ENCODE measurements at places on chromosomes 1 and 21.

DNA sequence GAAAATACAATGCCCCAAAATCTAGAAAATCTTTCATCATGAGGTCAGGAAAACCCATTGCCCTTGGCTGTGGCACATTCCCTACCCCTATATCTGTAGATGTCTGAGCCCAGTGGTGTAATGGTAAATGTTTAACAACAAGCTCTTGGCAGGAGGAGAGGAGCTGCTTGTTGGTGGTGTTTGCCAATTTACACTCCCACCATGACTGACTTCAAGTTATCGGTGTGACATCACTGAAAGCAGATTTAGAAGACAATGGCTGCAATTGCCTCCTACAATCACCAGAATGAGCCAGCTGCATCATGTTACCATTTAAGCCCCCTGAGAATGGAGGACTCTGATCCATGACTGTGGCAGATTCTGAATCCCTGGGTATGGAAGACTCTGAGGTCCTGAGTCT is 70.9 kb downstream of the SDC3 start:
- DNase-seq = no peak

DNA sequence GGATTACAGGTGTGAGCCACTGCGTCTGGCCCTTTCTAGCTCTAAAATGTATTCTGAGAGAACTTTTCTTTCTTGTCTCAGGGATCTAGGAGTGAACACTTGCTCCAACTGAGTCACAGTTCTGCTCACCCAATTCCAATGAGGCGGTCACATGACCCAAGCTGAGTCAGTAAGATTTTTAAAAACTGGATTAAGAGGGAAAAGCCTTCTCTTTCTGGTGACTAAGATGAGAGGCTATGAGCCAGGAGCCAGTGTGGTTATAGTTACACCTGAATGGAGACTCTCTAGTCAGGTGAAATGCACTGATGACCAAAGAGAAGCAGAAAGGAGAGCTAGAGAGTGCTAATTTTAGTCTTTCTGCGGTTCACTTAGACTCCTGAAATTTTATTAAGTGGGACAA is 9.5 kb upstream of the DEPDC1 start:
- DNase-seq = no peak

DNA sequence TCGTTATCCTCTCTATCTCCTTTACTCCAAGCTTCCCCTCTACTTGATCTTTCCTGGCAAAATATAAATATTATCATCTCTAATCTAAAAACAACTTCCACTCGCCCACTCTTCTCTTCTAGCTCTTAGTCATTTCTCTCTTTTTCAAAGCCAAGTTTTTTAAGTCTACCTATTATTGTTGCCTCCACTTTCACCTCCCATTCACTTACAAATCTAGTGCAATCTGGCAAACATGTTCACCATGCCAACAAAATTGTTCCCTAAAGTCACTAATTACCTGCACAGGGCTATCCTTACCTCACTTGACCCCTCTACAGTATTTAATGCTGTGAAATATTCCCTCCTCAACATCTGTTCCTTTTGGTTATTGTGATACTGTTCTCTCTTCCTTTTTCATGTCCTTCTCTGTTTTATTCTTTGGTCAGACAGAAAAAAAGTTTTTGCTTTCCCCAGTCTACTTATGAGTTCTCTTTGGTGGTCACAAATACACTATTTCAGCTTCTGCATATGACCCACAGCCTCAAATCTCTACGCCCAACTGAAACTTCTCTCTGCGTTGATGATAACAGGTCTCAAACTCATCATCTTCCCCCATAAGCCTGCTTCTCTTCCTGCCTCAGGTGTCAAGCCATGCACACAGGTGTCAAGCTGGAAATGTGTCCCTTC is 31.9 kb upstream of the RAP1A start:
- DNase-seq = no peak

DNA sequence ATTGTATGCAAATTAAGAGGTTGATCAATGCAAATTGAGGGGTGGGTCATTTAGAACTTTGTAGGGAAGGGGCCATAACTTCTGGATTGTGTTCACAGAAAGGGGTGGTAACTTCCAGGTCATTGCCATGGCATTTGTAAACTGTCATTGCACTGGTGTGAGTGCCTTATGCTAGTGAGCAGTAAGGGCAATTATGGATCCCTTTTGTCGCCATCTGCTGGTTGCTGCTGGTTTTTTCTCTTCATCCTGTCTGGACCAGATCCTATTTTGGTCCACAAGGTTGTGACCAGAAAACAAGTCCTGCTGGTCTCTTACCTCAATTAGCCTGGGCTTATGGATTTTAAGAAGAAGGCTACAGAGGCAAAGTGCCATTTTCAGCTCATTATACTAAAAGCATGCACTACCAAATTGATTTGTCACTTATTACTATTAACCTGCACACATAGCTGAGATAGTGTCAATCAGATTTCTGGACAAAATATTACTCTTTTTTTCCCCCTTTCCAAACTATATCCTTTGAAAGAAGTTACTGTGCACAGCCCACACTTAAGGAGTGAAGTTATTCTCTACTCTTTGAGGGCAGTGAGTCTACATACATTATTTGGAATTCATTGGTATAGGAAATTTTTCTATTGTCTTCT is 196.2 kb downstream of the ZC3H11B start:
- peak; percentile 66 for DNase-seq

DNA sequence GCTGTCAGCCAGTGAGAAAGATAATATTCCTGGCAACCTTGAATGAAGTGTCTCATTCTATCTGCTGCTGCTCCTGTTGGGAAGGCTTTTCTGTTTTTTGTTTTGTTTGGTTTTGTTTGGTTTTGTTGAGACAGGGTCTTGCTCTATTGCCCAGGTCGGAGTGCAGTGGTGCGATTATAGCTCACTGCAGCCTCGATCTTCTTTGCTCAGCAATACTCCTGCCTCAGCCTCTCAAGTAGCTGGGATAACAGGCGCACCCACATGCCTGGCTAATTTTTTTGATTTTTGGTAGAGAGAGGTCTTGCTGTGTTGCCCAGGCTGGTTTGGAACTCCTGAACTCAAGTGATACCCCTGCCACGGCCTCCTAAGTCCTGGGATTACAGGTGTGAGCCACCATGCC is 37.6 kb downstream of the BTG3 start:
- no peak for DNase-seq

DNA sequence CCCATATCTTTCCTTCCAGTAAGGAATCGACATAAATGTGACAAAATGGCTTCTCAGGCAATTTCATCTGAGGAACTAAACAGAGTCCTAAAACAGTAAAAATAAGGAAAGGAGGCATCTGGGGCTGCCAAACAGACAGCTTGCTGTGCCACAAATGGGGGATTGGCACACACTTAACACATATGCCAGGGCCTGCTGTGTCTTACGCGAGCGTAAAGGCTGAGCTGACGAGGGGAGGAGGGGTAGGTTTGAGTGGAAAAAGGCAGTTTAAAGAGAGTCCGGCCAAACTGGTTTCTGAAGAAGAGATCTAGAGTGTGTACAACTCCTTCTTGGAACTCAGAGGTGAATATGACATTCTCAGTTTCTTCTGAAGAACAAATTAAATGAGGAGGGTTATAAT is 244.1 kb upstream of the MAP1LC3C start:
- no peak for DNase-seq

GRCh38 chr1:97114842-97115241 is 393.3 kb downstream of the PTBP2 start:
- no peak for DNase-seq

- DNase-seq = no peak
Measured at GRCh38 chr1:39757501-39757900, 13.6 kb downstream of the OXCT2 start.

DNA sequence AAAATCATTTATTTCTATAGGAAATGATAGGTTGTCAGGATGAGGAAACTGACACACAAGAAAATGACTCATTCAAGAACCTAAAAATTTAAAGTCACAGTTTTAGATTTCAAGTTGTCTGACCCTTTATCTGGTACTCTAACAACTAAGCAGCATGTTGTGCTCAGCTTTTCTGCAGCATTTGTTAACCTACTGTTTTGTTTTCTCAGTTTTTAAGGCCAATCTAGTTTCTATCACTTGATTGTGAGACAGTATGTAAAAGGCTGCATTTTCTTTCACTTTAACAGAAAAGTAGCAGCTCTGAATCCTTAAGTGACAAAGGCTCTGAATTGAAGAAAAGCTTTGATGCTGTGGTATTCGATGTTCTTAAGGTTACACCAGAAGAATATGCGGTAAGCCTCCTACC is 59.1 kb downstream of the RALGPS2 start:
- DNase-seq = peak; percentile 11

GRCh38 chr1:116356673-116357072 is 16.4 kb upstream of the ATP1A1 start:
- peak; percentile 82 for DNase-seq

GRCh38 chr1:59237900-59238299 is 59.0 kb upstream of the FGGY start:
- peak; percentile 32 for DNase-seq

GRCh38 chr1:202597090-202597761 is 113.0 kb downstream of the SYT2 start:
- DNase-seq = no peak

GRCh38 chr1:225750420-225750819 is 27.2 kb upstream of the SRP9 start:
- no peak for DNase-seq

GRCh38 chr21:44995343-44995941 is 55.6 kb downstream of the SLX9 start:
- DNase-seq = no peak

DNA sequence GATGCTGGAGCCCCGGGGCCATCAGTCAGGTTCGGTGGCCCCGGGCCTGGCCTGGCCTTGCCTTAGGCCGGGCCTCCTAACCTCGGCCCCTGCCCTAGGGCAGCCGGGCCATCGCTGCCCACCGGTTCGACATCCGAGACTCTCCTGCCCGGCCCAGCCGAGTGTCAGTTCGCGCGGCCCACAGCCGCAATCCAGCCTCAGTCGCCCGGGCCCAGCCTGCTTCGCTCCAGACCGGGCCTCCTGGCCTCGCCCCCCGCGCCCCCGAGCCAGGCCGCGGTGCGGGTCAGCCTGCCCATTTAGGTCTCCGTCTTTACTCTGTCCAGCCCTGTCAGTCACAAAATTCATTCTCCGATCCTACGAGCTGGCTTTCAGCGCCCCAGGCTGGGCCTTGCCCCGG is 777 bp downstream of the LRRC41 start:
- peak; percentile 48 for DNase-seq

GRCh38 chr21:33401630-33401992 is 1.6 kb upstream of the IFNGR2 start:
- peak; percentile 69 for DNase-seq

DNA sequence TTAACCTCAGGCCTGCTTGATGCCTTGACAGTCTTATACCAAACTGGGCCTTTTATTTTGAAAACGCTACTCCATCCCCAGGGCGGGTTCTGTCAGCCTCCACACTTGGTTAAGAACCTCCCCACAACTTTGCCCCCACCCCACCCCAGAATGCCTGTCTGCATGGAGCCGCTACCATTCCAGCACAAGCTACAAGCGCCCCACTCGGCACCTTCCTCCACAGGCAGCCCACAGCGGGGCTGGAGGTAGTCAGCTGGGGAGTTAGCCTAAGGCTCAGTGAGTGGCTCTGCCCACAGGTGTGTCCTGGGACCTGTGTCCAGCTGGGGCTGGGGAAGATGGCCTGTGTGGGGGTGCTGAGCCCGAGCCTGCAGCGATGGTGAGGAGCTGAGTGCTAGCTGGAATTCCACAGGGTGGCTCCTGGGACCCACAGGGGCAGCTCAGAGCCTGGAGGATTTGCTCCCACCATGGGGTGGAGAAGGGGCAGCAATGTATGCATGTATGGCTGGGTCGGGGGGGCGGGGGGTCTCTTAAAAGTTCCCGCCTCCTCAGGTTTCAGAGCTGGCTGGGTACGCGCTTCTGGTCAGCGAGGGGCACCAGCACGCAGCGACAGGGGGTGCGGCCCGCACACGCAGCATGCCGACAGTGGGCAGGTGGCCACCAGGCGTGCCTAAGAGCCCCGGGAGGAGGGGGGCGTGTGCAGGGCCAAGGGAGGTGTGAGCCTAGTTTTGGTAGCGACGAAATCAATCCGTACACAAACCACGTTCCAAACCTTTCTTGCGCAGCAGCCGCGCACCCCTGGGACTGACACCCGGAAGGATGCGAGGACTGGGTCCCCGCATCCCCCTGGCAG is 917 bp downstream of the ETNK2 start:
- DNase-seq = no peak

- no peak for DNase-seq
Measured at GRCh38 chr1:24535021-24535424, 20.9 kb upstream of the NCMAP start.

DNA sequence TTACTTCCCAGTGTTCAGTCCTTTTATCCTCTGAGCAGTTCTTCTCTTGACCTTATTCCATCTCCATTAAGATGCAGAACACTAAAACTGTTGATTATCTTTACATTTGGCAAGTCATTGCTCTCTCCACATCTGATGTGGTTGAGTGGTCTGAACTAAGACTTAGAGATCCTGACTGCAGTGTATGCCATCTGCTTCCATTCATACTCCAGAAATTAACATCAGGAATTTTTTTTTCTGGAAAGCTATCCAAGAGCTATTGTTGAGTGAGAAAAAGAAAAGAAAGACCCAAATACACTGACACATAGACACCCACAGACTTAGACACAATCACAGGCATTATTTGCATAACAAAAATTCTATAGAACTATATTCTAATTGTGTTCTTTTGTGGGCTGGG is 3.7 kb upstream of the TRIM62 start:
- DNase-seq = no peak

DNA sequence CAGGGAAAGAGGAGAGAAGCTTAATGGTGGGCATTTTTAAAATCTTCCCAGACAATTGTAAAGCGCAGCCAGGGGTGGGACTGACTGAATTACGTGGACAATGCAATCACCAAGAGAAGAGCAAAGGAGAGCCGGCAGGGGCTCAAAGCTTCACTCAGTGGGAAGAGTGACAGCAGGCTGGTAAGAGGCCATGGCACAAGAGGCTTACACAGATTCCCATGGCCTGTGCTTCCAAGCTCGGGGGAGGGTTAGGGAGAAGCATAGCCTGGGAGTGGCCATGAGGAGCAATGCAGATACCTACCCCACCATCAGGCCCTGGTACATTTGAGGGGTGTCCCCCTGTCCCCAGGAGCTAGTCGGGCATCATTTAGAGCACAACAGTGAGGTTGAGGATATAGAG is 27.1 kb upstream of the SEC16B start:
- no peak for DNase-seq

DNA sequence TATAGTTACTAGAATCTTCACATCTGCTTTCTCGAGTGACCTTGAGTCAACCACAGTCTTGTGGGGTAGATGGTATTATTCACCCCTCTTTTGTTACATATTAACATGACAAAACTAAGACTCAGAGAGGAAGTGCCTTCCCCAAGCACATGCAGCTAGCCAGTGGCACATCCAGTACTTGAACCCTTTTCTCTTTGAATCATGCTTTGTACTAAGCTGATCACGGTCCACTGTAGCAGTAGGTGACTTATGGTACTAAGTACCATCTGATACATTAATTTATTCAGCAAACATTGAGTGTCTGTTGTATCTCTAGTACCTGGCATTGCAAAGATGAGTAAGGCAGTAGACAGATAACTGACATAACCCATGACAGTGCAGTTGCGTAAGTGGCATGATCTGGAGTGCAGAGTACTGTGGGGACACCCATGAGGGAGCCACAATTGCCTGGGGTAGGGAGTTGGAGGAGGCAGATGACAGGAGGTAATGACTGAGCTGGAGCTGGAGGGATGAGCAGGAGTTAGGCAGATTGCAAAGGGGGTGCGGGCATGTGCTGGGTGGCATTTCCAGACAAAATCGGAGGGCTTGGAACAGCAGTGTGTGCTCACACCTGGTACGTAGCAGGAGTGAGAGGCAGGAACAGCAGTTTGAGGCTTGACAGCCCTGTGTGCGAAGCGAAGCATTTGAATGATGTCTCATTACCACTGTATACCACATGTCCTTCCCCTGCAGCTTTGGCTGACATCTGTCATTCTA is 29.8 kb downstream of the UCK2 start:
- peak; percentile 72 for DNase-seq

GRCh38 chr1:81921344-81921743 is 120.6 kb downstream of the ADGRL2 start:
- no peak for DNase-seq
